ENCODE measurements at places on chromosomes 11 and 22.
A peak's percentile ranks its signal among the peaks of the same experiment; 100 is the strongest.

DNA sequence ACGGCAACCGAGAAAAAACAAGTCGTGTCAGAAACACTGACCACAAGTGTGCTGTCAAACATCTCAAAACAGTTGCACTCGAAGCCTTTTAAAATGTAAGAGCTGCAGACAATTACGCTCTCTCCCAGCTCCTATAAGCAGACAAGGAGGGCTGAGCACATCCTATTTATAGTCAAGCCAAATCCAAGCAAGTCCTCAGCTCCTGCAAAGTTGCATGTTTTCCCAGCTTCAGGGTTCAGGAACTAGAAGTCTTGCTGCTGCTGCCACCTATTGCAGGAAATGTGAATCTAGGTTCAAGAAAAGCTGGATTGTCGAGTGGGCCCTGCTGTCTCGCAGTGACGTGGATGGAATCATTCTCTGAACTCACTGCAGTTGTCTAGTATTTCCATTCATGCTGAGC is 15.5 kb downstream of the EFCAB6 start:
- DNase-seq = no peak

DNA sequence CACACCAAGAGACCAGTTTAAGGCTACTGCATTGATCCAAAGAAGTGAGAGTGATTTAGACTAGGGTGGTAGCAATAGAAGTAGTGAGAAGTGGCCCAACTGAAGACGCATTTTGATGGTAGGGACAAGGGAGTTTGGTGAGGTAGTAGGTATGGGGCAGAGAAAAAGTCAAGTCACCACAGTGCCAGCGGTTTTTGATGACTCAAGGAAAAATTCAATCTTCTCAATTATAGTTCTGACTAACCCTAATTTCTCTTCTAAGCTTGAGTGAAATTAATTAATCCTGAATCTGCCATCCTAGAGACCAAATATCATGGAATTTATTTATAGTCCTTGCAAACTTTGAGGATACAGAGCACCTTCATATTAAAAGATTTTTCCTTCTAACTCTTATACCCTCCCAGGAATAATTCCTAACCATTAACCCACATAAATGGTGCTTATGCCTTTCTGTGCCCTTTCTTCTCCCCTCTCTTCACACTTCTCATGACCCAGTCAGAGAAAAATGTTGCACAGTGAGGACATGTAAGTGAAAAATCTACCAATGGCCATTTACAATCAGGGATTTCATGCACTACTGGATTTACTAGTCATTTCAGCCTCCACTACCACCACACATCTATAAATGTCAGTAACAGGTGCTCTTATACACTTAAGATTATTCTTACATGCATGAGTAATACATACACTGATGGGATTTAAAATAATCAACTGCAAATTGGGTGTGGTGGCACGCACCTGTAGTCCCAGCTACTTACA is 45.9 kb upstream of the ARHGAP32 start:
- DNase-seq = no peak

GRCh38 chr11:95792200-95792599 is 1.9 kb downstream of the CEP57 start:
- DNase-seq = no peak

DNA sequence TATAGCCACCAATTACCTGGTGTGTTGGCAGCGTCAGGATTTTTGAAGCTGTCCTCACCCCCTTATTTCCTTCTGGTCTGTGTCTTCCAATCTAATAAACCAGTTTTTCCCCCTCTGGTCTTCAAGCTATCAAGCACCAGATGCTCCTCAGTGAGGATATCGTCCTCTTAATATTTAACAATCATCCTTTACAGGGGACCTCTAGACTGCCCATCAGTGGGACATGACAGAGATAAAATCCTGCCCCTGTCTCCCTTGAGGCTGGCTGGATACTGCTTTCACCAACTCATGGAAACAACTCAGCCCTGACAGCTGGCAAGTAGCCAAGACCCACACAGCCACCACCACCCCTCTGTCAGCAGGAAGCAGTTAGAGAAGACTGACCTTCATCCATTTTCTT is 421.0 kb upstream of the API5 start:
- no peak for DNase-seq

GRCh38 chr11:69211540-69211919 is 55.8 kb downstream of the SMIM38 start:
- DNase-seq = no peak

DNA sequence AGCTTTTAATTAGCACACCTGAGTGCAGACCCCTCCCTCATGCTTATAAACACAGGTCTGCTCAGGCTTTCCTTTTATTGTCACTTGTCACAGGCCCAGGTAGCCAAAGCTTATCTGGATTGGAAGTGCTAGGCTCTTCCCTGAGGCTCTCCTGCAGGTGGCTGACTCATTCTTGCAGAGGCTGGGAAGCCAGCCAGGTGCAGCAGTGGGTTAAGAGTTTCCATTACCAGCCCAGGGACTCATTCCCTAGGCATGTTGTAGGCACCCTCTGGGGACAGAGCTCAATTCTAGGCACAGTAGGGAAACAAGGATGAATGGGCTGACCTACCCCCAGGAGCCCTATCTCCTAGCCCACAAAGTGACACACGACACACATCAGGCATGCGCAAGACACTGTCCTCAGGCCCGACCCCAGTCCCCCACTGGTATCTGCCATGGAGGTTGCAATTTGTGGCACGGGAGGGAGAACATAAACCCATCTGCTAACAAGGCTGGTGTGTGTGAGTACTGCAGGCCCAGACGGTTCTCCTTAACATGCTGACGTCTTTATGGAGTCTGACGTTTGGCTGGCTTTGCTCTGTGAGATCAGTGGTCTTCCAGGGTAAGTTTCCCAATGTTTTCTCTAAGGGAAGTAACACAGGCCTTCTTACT is 94.2 kb downstream of the ABTB2 start:
- no peak for DNase-seq

DNA sequence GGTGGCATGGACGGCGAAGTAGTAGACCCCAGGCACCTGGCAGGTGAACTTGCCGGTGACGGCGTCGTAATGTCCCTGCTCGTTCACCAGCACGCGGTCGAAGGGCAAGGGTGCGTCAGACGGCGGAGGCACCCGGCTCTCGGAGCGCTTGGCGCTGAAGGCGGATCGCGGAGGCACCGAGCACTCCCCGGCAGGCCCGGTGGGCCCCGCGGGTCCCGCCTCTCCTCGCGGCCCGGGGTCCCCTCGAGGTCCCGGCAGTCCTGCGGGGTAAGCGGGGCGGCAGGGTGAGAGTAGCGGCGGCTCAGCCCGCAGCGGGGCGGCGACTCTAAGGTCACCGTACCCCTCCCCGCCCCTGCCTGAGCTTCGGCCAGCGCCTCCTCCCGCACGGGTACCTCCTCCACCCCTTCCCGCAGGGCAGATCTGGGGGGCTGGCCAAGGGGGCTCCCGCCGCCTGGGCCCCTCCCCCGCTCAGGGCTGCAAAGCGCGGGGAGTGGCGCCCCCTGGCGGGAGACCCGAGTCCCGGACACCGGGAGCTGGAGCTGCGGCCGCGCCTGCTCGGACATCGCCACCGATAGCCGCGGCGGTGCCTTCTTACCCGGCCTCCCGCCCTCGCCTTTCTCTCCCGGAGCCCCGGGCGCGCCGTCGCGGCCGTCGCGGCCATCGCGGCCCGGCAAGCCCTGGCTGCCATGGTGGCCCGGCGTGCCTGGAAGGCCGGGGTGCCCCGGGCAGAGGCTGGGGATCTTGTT is 921 bp downstream of the C1QTNF5 start:
- no peak for DNase-seq

GRCh38 chr11:11039208-11039965 is 181.5 kb upstream of the ZBED5 start:
- DNase-seq = no peak

DNA sequence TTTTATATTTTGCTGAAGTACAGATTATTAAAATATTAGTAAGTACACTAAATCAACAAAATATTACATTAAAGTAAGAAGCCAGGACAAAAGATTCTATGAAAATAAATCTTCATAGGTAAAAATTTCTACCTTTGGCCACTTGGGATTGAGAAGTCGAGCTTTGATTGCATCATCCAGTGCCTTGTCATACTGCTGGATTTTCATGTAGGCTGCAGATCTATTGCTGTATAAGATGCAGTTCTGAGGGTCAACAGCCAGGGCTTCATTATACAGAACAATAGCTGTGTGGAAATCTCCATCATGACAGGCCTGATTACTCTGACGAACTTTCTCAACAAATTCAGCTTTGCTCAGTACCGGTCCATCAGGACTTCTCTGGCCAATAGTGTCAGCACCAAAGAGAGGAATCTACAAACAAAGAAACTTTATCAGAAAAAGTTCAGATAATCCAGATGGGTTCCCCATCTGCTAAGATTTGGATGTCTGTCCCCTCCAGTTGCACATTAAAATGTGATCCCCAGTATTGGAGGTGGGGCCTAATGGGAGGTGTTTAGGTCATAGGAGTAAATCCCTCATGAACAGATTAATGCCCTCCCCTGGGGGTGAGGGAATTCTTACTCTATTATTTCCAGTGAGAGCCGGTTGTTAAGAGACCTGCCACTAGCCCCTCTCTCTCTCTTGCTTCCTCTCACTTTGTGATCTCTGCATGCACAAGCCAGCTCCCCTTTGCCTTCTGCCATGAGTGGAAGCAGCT is 50.0 kb downstream of the TTC28 start:
- DNase-seq = no peak

GRCh38 chr11:46210133-46210636 is 67.3 kb upstream of the CREB3L1 start:
- peak; percentile 31 for DNase-seq

GRCh38 chr11:26188554-26188953 is 143.4 kb upstream of the ANO3 start:
- peak; percentile 7 for DNase-seq

DNA sequence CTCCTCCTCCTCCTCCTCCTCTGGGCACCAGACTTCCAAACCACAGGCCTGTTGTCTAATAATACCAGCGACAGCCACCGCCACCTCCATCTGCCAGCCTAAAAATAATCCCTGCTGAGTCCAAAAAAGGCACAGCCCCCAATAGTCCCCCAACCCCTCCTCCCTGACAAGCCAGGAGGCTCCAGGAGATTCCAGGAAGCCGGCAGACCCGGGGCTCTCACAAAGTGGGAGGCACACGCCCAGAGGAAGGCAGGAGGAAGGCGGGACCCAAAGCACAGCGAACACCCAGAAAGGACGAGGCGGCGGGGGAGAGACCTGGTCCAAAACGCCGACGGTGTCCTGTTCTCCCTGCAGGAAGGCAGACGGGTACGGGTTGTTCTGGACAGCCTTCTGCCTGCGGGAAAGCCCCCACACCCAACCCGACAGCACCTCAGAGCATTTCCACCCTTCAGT is 5.9 kb downstream of the IGSF9B start:
- DNase-seq = no peak

GRCh38 chr11:112024178-112024772 is 933 bp upstream of the DLAT start:
- DNase-seq = no peak

- DNase-seq = no peak
These were observed 26.9 kb downstream of the CBX7 start for GRCh38 chr22:39125622-39126021.

GRCh38 chr22:24822471-24822870 is 16.5 kb downstream of the SGSM1 start:
- DNase-seq = no peak

GRCh38 chr11:9280655-9281301 is 15.6 kb upstream of the DENND5A start:
- DNase-seq = no peak

DNA sequence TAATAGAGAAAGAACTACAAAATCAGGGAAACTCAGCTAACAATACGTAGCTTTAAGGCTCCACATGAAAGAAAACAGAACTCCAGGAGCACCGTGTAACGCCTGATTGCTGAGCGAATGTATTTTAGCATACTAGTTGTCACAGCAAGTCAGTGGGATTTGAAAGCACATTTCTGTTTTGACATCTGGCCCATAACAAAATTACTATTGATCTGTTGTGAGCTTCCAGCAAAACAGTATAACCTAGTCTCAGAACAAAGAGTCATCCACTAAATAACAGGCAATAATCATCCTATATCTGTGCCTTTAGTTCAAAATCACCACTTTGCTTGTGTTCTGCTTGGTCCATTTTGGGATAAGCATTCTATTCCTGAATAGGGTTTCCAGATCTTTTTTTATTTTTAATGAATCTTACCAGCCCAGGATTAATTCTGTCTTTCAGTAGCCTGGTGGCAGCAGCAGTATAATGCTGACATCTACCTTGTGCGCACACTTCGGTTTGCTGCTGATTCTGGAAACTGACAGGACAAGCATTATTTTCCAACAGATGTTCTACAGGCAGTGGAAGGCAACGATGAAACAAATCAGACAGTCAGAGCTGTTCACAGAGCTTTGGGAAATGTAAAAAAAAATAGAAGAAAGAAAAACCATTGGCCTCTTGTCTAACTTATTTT is 66.2 kb downstream of the CADM1 start:
- DNase-seq = no peak

GRCh38 chr22:24129980-24130379 is 51.3 kb upstream of the SUSD2 start:
- no peak for DNase-seq

- no peak for DNase-seq
These were observed 27.0 kb downstream of the POLDIP3 start for GRCh38 chr22:42587588-42588175.

DNA sequence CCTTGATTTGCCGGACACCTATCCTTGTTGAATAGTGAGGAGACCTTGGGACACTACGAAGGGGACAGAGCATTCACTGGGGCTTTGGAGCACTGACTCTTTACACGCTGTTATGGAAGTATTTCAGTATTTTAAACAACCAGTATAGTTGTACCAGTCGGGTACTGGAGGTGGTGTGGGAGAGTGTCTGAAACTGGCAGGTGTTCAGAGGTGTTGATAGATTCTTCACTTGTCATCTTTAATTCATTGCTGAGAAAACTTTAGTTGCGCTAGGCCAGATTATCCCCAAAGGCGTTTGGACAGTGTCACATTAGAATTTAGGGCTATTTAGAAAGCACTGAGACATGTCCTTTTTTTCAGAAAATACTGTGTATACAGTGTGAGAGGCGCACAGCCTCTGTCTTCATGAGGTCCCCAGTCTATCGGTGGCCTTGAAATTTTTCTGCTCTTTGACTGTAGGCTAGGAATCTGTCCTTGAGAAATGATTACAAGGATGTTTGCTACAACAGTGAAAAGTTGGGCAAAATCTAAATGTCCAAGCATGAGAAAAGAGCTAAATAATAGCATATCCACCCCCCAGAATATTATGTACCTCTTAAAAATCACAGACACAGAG is 69.7 kb downstream of the TEAD1 start:
- no peak for DNase-seq

GRCh38 chr11:62770778-62771143 is 435 bp upstream of the TAF6L start:
- no peak for DNase-seq

GRCh38 chr22:37802310-37803194 is 5.2 kb upstream of the GCAT start:
- DNase-seq = no peak
